WERI-Rb-1 (cell line): ENCODE measurements at places on chromosomes 7 and 10.

DNA sequence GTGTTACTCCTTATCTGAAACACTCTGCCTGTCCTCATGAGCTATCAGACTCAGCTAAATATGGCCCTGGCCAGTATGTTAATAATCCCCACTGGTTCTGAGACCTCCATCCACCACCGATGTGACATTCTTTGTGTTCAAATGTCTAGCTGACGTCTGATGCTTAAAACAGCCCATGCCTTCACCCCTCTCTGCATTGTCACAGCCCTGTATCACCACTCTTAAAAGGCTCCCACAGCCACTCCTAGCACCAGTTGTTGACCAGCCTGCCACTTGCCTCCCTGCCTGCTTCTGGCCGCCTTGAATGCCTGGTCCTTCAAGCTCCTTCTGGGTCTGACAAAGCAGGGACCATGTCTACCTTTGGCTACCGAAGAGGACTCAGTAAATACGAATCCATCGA lies at the start of gene LMOD2:
Gene LMOD2 (plus strand): TSS at position 253 of the 400 bp plus-strand sequence. CDS start 98 bp downstream, at position 351.
- no peak for DNase-seq

DNA sequence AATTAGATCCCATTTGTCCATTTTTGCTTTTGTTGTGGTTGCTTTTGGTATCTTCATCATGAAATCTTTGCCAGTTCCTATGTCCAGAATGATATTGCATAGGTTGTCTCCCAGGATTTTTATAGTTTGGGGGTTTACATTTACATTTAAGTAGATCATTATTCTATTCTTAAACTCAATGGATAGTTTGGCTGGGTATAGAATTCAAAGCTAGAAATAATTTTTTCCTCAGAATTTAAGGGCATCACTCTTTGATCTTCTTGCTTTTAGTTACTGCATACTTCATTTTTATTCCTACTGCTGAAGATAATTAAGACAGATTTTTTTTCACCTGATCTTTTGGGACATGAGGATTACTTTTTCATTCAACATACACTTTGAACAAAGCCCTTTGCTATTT lies 29.8 kb downstream of the SFR1 start:
- DNase-seq: no peak

GRCh38 chr7:156764016-156764669 lies 123.6 kb downstream of the RNF32 start:
- DNase-seq: peak; percentile 75

DNA sequence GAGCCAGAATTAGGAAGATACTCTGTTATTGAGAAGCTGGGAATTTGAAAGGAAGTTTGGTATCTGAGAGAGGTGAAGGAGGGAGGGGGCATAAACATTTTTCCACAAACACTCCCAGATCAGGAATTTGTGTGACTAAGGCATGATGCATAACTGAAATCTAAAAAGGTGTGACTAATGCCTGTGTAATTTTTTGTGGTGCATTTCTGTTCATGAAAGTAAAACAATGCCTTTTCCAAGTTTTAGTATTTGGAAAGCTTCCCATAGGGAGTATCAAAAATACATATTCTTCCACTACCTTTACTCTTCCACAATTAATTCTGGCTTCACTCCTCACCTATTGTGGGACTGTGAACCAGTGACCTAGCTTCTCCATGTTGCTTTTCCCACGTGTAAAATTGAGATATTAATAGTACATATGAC lies 56.4 kb upstream of the CAV2 start:
- no peak for DNase-seq

DNA sequence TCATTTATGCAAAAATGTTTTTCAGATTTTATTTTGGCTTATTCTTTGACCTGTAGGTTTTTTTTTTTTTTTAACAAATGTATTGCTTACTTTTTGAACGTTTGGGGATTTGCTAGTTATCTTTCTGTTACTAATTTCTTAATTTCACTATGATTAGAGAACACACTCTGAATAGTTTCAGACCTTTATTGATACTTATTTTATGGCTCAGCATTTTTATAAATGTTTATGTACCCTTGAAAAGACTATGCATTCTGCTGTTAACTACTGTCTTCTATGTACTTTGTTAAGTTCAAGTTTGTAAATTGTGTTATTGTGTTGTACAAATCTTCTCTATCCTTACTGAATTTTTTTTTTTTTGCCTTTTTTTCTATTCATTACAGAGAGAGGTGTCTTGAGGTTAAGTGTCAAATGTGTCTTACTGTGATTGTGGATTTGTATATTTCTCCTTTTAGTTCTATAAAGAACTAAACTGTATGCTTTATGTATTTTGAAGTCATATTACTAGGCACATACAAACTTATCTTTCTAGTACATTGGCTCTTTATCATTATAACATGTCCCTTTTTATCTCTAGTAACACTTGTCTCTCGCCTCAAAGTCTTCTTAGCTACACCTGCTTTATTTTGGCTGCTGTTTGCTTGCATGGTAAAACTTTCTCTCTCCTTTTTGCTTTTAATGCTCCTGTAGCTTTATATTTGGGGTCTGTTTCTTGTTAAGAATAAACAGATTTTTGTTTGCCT lies 8.1 kb downstream of the MKLN1 start:
- DNase-seq: no peak

DNA sequence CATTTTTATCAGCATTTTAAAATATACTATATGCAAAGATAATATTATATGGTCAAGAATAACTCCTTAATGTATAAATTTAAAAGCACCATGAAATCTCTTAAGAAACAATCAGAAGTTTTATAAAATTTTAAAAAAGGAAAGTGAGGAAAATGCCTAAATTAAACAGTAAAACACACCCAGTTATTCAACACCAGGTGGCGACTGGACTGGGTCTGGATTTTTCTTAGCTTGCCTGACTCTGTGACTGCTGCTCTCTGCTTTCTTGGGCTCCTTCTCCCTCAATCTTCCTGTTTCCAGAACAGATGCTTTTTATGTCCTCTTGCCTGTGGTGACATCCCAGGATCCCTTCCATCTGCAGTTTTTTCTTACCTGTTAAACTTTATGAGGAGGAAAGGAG lies 200.3 kb downstream of the BICC1 start:
- no peak for DNase-seq

GRCh38 chr10:93589648-93590562 lies 11.1 kb downstream of the RBP4 start:
- no peak for DNase-seq
